ENCODE measurements at places on chromosomes 5 and 9.
A peak's percentile ranks its signal among the peaks of the same experiment; 100 is the strongest.

DNA sequence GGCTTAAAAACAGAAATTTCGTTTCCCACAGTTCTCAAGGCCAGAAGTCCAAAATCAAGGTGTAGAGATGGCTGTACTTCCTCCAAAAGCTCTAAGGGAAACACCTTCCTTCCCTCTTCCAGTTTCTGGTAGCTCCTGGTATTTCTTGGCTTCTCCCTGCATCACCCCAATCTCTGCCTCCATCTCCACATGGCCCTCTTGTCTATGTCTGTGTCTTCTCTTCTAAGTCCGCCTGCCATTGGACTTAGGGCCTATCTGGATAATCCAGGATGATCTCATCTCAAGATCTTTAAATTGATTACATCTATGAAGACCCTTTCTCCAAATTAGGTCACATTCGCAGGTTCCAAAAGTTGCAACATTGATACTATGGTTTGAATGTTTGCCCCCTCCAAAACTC is 105.6 kb downstream of the ATPSCKMT start:
- no peak for DNase-seq

DNA sequence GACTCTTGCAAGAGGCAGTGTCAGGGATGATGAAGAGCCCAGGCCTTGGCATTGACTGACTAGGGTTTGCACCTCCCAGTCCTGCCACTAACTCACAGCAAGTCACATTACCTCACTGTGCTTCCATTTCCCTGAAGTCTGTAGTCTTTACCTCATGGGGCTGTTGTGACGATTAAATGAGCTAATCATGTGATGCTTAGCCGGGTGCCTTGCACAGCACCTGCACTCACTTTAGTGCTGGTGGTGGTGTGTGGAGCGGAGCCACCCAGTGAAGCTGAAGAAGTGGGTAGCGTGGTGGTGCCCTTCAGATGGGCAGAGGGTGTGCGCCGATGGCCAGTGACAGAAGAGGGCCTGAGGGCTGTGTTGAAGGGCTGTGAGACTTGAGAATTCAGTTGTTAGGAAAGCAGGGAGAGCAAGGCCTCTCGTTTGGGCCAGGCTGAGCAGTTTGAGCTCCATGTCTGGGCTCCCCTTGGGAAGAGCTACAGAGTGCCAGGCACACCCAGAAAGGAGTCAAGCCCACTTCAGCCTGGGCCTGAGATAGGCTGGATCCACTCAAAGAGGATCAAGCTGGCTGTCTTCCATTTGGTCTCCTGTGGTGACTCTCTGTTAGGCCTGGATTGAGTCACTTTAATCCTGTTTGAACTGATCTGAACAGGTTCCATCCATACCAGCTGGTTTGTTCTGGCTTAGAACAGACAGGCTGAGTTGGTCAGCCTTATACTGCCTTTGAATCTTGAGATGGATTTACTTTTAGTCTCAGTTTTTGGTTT is 42.5 kb downstream of the RALGPS1 start:
- no peak for DNase-seq

GRCh38 chr9:127580879-127581475 is 31.1 kb upstream of the STXBP1 start:
- no peak for DNase-seq

- no peak for DNase-seq
Observed at GRCh38 chr9:113600023-113600823, 136.7 kb downstream of the RGS3 start.

DNA sequence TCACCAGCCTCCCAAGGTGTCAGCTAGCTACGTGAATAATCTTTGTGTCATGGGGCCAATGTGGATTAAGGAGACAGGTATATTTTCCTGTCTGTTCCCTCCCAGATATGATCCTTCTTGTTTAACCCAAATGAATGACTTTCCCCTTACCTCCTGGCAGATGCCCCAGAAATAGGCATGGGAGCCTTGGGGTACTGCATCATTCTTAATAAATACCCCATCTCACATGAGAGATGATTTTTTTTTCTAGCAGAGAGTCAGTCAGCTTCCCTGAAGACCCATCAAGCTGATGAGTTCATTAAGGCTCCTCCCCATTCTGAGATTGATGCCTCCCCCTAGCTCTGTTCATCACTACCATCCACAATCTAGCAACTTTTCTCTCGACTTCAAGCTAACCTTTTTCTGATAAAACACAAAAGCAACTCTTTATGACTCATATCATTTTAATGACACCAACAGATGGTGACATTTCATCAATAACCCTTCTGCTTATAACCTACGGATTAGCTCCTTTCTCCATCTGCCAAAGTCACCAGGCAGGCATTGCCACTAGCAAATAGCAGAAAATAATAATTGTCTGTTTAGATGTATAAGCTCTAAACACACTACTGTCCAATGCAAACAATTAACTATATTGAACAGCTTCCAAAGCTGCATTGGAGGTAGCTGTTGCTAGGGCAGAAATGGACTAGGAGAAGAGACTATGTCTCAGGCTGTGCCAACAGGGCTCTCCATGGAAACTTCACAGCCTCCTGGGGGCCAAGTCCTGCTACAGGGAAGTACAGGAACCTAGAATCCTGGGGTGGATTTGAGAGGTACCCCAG is 143.7 kb downstream of the ACER2 start:
- no peak for DNase-seq

DNA sequence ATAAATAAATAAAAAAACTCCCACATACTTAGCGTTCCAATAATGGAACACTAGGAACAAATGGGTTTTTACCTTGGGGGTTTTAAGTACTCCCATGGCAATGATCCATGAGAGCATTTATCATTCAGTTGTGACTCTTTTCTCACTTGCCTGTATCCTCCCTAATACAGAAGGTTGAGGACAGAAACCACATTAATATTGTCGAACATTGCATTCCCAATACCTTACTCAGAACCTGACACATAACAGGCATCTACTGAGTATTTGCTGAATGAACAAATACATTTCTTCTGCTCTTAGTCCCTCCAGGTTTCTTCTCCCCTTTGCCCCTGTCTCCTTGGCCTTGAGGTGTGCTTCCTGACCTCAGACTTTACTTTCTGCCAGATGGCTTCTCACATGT is 175.9 kb downstream of the CEMIP2 start:
- no peak for DNase-seq

- no peak for DNase-seq
Observed at GRCh38 chr5:111792471-111793058, 35.6 kb upstream of the NREP start.

- no peak for DNase-seq
Observed at GRCh38 chr9:89445801-89446251, 52.1 kb downstream of the SEMA4D start.

DNA sequence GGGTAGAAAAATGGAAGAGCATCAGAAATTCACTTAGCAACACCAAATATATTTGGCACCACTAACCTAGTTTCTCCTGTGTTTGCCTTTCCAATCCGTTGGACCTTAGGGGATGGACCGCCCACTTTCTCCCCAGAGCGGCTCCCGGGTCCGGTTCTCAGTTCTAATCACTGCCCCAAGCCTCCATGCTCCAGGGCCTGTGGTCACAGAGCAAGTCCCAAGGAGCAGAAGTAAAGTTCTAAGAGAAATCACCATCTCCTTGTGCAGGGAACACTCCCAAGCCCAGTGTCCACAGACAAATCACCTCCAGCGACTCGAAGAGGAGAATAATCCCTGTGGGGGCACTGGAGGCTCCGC is 728 bp upstream of the SLC1A1 start:
- DNase-seq = no peak

- no peak for DNase-seq
Observed at GRCh38 chr5:78589923-78590322, 58.6 kb downstream of the LHFPL2 start.

DNA sequence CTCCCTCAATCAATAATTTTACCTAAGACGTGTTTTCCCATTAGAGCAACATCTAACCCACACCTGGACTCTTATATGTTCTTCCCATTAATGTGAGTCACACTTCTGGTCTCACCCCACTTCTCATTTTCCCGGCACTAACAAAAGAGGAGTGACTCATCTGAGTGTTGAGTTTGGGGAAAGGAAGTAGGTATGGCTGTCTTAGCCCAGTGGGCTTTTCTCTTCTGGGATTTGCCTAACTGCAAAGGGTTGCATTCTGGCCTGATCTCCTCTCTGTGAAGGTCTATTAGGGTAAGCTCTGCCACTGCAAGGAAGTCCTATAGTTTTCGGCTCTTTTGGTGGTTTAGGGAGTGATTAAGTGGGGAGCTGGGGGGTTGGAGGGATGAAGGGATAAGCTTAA is 195.6 kb downstream of the KIAA0825 start:
- DNase-seq = no peak

GRCh38 chr9:134987376-134987775 is 69.7 kb upstream of the FCN1 start:
- DNase-seq = no peak

DNA sequence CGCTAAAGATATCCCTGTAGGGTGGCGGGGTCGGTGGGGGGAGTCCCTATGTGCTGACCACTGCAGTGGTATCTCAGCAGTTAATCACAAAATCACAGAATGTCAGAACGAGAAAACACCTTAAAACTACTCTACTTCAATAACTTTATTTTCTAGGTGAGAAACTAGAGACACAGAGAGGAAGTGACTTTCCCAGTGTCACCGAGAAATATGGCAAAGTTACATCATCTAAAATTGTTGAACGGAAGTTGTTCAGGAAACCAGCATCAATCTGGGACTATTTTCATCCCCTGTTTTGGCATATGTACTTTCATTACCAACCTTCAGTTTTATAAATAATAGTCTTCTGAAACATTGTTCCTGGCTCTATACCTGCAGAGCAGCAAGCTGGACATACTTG is 384.0 kb downstream of the SPOCK1 start:
- DNase-seq = no peak

DNA sequence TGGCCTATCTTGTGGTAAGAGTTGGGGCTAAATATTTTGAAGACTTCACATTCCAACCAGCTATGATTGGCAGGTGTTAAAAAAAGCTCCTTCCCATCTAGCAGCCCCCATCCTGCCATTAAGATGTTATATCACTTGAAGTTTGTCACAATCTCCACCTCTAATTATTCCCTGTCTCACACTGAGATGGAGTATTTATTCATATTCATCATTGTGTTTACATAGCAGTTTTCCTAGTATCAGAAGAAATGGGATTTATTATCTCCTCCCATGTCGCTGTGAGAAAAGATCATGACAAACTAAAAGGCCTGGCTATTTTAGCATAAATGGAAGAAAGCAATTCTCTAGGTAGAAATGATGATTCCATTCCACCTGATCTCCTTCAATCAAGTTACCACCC is 653.6 kb downstream of the GABRG2 start:
- DNase-seq = no peak

- no peak for DNase-seq
Observed at GRCh38 chr5:10655161-10655971, 91.5 kb downstream of the ANKRD33B start.

GRCh38 chr5:72015103-72015548 is 92.1 kb upstream of the MAP1B start:
- no peak for DNase-seq

DNA sequence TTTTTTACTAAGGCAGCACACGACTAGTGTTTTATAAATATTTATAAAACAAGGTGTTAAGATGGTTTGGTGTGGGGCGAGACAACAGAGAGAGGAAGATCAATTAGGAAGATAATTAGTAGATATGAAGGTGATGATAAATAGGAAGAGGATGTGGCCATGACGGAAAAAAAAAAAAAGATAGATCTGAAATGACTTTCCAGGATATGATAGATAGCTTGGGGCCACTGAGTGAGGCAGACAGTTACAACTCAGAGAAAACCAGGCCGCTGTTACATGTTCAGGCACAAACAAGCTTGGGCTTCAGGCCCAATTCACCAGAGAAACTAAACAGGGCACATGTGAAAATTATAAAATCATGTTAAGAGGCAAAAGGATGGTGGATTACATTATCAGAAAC is 43.2 kb downstream of the KIAA0825 start:
- no peak for DNase-seq

GRCh38 chr5:93567424-93567823 is 13.6 kb downstream of the NR2F1-AS1 start:
- no peak for DNase-seq

DNA sequence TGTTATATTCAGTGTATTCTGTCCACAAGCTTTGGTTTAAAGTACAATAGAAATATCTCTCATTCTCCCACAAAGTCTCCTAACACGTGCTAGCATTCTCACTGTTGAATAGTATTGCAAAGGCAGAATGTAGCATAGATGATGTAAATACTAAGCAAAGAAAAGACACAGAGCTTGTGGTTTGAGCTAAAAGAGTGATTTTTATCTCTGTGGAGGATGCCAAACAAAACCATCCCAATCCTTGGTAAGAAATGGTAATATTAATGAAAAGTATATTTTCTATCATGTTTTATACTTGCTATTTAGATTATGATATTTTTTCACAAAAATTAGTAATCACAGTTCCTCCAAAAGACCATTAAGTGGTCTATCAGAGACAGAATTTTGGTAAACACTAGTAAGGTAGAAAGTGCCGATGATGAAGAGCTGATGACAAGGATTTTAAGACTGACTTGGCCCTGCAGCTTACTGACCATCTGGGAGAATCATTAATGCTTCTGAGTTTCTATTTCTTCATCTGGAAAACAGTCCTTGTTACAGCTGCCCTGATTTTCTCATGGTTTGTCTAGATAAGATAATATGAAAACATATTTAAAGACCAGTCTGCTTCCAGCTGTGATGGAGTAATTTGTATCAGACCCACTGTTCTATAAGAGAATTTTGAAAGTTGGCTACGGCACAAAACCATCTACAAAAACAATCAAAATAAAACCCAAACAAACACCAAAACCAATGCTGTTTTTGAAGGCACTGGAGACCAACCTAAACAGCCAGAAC is 510.2 kb downstream of the SPATA31D1 start:
- DNase-seq = no peak

GRCh38 chr5:1011226-1011631 is 2.6 kb downstream of the NKD2 start:
- peak; percentile 39 for DNase-seq

- DNase-seq = no peak
Observed at GRCh38 chr9:28648723-28649122, 1075.4 kb upstream of the C9orf72 start.

DNA sequence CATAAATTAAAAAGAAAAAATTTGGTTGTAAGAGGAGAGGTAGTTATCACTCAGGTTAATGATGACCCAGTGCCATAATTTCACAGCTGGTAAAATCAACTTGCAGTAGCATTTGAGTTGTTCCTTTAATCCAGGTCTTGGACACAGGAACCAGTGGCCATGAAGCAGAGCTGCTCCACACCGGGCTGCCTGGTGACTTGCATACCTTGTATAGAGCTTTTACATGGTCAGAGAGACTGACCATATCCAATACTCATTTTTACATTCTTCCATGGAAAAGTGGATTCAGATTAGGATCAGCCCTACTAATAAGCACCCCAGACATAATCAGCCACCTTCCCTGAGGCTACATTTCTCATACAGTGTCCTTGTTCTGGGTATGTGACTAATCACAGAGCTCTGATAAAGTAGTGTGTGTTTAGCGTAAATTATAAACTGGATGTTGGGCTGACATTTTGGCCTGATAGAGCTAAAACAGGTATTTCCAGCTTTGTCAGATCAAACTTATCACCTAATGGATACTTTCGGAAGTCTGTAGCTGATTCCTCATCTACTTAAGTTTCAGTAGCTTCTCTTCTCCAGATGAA is 77.0 kb upstream of the ZSWIM6 start:
- no peak for DNase-seq
